Activated T-helper 1 cell treated with anti-CD3 and anti-CD28 coated beads, Interleukin-2, amount 50 U/mL, for 16 hours (primary cell): ENCODE measurements at places on chromosomes 16 and 17.

GRCh38 chr16:75181630-75182029 lies 25.3 kb downstream of the CTRB2 start:
- no peak for DNase-seq

DNA sequence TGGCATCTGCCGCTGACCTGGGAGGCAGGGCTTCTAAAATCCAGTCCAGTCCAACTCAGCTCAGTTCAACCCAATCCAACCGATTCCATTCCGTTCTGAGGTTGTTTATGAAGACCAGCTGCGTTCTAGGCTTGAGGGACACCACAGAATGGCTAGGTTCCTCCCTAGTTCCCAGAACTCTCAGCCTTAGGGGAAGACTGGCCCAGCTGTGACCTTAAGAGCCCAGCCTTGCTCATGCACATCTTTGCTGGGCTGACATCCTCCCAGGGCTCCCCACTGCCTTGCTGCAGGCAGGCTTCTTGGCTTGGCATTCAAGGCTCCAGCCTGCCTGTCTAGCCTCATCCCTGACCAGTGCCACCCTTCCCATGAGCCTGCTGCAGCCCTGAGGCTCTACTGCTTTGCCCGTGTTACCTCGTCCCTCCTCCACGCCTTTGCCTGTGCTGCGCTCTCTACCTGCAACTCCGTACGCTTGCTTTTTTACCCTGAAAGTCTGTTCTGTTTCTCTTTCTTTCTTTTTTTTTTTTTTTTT lies 7.9 kb downstream of the SLC12A3 start:
- DNase-seq, result no peak

GRCh38 chr16:46873201-46873600 lies 11.0 kb upstream of the GPT2 start:
- no peak for DNase-seq

DNA sequence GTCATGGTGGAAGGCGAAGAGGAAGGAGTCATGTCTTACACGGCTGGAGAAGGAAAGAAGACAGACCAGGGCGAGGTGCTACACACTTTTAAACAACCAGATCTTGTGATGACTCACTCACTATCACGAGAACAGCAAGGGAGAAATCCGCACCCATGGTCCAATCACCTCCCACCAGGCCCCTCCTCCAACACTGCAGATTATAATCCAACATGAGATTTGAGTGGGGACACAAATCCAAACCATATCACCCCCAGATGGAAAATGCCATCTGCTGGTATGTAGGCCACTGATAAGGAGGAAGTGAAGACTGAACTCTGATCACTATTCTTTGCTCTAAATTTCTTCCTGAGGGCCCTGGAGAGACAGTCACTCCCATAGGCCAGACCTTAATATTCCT lies 7.5 kb upstream of the ITGAX start:
- no peak for DNase-seq

- no peak for DNase-seq
Measured at GRCh38 chr17:77549726-77550366, 408.7 kb upstream of the TNRC6C start.

DNA sequence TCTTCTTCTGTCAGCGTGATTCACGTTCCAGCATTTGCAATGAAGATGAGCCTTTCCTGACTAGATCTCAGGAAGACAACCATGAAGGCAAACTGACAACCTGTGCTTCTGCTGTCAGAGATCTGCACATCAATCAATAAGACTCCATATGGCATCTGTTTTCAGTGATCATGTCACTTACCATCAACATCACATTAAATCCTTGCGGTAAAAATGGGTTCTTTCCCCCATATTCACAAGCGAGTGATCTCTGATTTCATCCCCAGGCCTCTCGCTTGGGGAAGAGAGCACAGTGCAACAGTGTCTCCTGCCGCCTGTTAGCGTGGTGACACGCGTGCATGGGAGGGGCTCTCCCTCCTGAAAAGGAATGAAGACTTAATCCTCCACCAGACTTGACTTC lies 11.1 kb downstream of the NACA2 start:
- DNase-seq, result no peak

DNA sequence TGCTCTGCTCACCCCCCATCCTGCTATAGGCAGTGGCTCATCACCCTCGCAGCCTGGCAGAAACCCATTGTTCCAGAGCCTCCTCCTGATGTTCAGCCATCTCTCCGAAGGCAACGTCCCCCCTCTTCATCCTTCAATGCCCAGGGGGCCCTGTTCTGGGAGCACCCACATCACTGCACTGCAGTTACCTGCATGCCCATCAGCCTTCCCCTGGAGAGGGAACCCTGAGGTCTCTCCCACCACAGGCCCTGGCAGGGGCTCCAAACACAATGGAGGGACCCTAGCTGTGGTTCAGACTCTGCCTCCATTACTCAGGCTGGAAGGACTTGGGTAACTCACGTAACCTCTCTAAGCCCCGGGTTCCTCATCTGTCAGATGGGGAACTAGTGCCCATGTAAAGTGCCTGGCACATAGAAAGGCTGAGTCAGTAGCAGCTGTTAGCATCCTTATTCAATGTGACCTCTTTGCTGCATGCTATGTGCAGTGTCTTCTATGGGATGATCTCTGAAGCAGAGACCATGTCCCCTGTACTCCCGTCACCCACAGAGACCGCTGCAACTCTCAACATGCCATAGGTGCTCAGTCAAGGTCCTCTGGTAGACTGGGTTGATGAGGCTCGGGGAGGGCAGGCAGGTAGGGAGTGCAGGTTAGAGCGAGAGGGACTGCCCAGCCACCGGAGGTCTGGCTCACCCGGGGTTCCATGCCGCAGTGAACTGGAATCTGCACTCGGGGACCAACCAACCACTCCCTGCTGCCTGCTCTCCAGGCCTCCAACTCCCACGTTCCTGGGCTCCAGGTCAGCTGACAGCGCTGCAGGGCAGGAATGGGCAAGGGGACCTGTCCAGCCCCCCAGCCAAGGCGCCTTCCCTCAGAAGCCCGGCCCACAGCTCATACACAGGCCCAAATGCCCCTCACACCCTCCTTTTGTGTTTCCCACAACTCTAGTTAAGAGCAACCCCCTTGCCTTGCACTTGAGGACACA lies 233.2 kb downstream of the ZNF423 start:
- no peak for DNase-seq

DNA sequence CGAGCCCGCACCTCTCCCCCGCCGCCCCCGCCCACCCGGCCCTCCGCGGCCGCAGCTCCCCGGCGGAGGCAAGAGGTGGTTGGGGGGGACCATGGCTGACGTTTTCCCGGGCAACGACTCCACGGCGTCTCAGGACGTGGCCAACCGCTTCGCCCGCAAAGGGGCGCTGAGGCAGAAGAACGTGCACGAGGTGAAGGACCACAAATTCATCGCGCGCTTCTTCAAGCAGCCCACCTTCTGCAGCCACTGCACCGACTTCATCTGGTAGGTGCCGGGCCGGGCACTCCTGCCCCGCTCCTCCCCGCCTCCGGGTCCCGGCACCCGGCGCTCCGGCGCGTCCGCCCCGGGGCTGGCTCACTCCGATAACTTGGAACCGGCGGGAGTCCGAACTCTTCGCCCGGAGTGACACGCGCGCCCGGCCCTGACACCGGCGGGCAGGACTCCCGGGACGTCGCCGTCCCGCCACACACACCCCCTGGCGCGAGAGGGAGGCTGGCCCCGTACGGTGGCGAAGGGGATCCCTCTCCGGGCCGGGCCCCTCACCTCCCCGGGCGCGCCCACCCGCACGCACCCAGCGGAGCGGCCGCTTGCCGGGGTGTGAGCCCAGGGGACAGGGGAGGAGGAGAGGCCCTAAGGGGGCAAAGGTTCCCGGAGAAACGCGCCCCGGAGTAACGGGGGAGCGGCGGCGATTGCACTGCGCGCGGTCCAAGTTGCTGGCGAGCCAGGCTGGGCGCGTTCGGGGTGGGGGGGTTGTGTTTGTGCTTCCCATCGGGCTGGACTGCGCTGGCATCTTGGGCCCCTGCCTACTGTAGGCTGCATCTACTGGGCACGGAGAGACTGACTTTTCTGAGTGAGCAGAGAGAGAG lies 581 bp downstream of the PRKCA start:
- peak; percentile 15 for DNase-seq

DNA sequence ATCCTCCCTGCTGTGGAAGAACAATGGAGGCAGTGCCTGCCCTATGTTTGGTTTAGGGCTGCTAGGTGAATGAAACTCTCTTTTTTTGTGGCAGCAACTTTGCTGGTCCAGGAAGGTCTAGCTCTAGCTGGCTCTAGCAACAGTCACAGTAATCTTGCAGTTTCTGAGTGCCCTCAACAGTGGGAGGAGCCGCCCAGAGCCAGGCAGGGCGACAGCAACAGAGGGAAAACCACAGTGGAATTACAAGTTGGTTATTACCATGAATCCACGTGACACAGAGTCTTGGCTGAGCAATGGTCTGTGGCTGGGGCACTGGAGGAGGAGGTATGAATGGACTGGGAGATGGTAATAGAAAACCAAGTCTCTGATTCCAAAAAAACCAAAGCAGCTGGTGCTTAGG lies 10.3 kb downstream of the HSPB9 start:
- DNase-seq, result no peak

DNA sequence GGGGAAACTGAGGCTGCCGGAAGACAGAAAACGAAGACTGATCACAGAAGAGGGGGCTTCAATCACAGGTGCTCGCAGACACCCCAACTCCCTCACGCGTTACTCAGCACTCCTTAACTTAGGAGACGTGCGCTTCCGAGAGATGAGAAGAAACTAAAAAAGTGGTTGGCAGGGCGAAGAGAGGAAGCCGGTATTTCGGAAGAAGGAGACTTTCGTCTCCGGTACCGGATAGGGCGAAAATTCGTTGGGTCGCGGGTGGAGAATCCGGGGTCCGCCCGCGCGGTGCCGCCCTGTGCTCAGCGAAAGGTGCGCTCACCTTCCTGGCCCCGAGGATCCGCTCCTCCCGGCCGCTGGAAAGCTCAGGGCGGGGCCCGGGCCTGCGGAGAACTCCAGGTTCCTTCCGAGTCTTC lies 917 bp upstream of the TBX2 start:
- no peak for DNase-seq

DNA sequence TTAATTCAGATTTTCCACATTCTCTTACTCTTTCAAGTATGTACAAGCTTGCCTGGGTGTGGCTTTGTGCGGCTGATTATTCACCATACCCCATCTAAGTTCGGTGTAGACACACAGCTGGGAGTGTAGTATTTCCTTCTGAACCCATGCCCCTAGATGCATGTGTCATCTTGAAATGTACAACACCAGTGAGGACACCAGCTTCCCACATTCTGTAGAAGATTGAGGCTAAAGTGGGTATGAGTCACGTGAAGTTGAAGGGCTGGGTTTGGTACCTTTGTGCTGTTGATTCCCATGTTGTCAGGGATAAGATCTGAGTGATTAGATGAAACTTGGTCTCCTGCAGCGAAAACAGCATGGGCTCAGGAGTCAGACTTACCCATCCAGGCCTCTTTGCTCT lies 14.6 kb upstream of the DHX8 start:
- DNase-seq, result no peak

GRCh38 chr16:50263940-50264929 lies 2.1 kb upstream of the ADCY7 start:
- DNase-seq, result no peak

- DNase-seq, result no peak
Measured at GRCh38 chr17:44348234-44348987, 3.3 kb downstream of the GRN start.

GRCh38 chr17:40316571-40317344 lies 7.8 kb downstream of the RARA start:
- DNase-seq, result no peak

DNA sequence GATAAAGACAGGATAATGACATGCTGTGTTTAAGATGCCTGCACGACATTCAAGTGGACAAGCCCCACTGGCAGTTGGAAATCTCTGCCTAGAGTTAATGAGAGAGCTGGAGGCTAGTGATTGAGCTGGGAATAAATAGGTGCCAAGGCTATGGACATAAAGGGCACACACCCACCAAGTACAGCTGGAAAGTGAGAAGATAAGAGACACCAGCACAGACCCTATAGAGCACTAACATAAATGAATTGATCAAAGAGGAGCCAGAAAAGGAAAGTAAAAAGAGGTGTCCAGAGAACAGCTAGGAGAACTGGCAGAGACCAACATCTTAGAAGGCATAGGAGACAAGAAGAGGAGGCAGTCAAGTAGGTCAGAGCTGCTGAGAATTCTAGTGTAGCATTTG lies 101.2 kb downstream of the YPEL2 start:
- no peak for DNase-seq

GRCh38 chr17:10349403-10349802 lies 23.4 kb downstream of the MYH13 start:
- no peak for DNase-seq

GRCh38 chr17:60646701-60647100 lies 30.9 kb upstream of the BCAS3 start:
- DNase-seq, result no peak

DNA sequence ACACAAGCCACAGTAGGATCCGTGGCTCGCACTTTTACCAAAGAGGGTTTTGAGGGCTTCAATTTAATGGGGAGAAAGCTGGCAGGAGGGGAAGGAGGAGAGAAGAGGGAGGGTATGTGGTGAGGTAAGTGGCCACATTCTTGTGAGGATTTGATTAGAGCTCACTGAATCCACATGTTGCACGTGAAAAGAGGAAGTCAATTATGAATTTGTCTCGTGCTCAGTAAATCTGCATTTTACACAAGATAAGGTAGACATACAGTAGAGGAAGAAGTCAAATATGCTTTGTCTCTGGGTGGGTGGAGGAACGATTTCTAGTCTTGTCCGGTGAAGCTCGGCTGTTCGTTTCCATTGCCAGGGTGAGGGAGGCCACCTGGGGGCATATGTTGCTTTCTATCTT lies 862 bp downstream of the ZNF232 start:
- no peak for DNase-seq

- DNase-seq, result no peak
Measured at GRCh38 chr17:49990921-49991320, 4.1 kb downstream of the DLX3 start.

DNA sequence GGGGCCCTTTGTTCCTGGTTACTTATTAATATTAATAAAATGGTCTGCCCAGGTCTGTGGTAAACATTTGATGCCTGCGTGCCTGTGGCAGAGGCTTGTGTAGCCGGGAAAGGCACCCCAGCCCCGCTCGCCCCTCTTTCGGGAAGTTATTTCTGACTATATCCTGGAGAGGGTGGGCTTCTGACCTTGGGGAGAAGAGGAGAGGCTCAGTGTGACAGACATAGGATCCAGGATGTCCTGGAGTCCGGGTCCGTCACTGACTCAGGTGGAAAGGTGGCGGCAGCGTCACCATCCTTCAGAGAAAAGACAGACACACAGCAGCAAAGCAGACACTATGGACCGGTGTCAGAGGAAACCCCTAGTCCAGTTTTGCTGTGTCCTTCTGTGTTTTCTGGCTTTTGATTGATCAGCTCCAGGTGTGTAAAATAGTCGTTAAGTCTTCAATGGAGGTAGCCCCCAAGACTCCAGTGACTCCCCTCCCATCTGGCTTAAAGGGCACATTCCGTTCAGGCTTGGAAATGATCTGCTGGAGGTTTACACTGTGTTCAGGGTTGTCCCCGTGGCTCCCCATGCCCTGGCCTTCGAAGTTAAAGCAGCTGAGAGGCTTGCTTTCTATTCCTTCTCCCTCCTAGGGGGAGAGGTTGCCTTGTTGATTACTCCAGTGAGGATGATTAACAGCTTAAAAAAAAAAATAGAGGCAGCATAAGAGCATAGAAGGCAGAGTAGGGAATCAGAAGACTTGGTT lies 81.6 kb downstream of the CCDC182 start:
- DNase-seq, result no peak

- DNase-seq, result no peak
Measured at GRCh38 chr16:88812513-88813268, 963 bp upstream of the APRT start.
